ENCODE measurements at places on chromosomes 2 and 18. TPM values are rescaled to one million over a fixed set of nuclear protein-coding genes. Genes with fewer than 3 reads are reported as not detected.

FHOD3 gene
- total RNA-seq = 49.9 TPM

UGT1A8 gene
- total RNA-seq = not detected

PPM1G gene
- 54.4 TPM for total RNA-seq

MROH2A gene
- total RNA-seq = not detected

NFE2L2 gene
- total RNA-seq = 92.3 TPM

ABCG8 gene
- 0.27 TPM for total RNA-seq

TDRD15 gene
- total RNA-seq = not detected

CDH2 gene
- total RNA-seq = 225 TPM

All from camera-type eye (tissue), 1 donor.